Astrocyte (in vitro differentiated cells and primary cell): ENCODE measurements at places on chromosomes 1 and 21.

GRCh38 chr1:36207339-36207738 is 16.9 kb upstream of the THRAP3 start:
- peak; percentile 75 for DNase-seq
- H3K36me3 ChIP-seq = no peaks in the 10 kb centered on the region
- H3K4me3 ChIP-seq = no peak overlapping the region
- H3K4me1 ChIP-seq = peaks cover 7% of the 10 kb centered on the region
- no peaks in the 10 kb centered on the region for H3K27me3 ChIP-seq

- peaks cover 20% of the 10 kb centered on the region for H3K36me3 ChIP-seq
- H3K27me3 ChIP-seq = no peaks in the 10 kb centered on the region
- H3K4me1 ChIP-seq = no peaks in the 10 kb centered on the region
- H3K27ac ChIP-seq = no peak overlapping the region
These were observed 44.3 kb downstream of the NID1 start for GRCh38 chr1:236020359-236021219.

DNA sequence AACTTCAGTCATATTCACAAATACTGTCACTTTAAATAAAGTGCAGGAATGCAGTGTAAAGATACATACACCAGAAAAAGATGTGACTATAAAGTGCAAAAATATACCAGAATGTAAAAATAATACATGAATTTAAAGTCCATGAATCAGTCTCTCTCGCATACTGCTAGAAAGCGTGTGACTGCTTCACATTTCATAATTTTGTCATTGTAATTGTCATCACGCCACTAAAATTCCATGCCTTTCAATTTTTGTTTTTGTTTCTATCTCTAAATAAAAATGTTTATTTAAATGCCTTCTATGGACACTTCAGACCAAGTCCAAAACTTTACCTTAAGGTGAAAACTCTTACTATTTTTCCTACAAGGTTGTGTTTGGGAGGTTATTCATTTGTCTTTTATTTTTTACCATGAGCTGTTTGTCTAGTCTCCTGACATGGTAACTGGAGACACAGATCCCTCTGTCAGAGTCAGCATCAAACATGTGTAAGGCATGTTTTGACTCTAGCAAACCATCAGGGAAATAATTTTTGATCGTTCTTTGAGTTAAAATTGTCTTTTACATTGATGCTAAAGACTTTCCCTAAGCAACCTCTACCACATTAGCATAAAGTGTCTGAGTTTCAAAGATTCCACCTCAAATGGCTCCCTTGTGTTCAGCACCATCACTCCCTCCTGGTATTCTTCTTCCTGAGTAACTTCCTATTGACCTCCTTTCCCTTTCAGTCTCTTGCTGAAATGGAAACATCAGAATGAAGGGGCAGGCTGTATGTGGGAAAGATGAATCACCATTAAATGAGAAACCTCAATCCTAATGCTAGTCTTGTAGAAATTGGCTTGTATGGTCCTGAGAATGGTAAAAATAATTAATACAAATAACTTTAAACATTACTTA is 14.0 kb upstream of the AIM2 start:
- H3K36me3 ChIP-seq = no peaks in the 10 kb centered on the region
- peak; percentile 48 for DNase-seq
- no peaks in the 10 kb centered on the region for H3K27me3 ChIP-seq
- no peak overlapping the region for H3K4me3 ChIP-seq

GRCh38 chr1:23617084-23617521 is 57.8 kb upstream of the ID3 start:
- no peak overlapping the region for H3K4me3 ChIP-seq
- no peak overlapping the region for H3K27ac ChIP-seq
- H3K4me1 ChIP-seq = peaks cover 7% of the 10 kb centered on the region
- no peaks in the 10 kb centered on the region for H3K36me3 ChIP-seq
- peaks cover 25% of the 10 kb centered on the region for H3K27me3 ChIP-seq

- no peaks in the 10 kb centered on the region for H3K36me3 ChIP-seq
- H3K27me3 ChIP-seq = no peaks in the 10 kb centered on the region
- H3K4me1 ChIP-seq = peaks cover 10% of the 10 kb centered on the region
These were observed 18.2 kb upstream of the QSOX1 start for GRCh38 chr1:180136331-180136967.

DNA sequence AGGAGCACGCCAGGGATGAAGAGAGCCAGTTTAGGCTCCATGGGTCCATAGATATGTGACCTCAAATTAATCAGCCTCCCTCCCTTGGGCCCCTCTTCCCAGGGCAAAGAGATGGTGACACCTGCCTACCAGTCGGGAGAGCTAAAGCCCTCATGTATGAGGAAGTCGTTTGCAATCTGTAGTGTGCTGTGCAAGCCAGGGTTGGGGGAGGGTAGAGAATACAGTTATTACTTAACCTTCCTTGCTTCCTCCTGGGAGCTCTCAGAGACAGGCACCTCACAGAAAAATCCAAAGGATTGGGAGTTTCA is 4.0 kb downstream of the PGLYRP4 start:
- H3K27me3 ChIP-seq = peaks cover 2% of the 10 kb centered on the region
- no peak overlapping the region for H3K4me3 ChIP-seq
- no peaks in the 10 kb centered on the region for H3K4me1 ChIP-seq
- H3K36me3 ChIP-seq = no peaks in the 10 kb centered on the region
- no peak for DNase-seq
